ENCODE measurements at places on chromosomes 12 and 14.

GRCh38 chr12:102633981-102634605, 153.7 kb upstream of the IGF1 start:
- DNase-seq = no peak

- DNase-seq = no peak
These were observed 190.6 kb downstream of the SLC2A13 start for GRCh38 chr12:39915249-39915648.

GRCh38 chr12:67068761-67069450, 200.3 kb upstream of the CAND1 start:
- peak; percentile 76 for DNase-seq

- no peak for DNase-seq
These were observed 47.4 kb upstream of the GPR68 start for GRCh38 chr14:91291786-91292405.

DNA sequence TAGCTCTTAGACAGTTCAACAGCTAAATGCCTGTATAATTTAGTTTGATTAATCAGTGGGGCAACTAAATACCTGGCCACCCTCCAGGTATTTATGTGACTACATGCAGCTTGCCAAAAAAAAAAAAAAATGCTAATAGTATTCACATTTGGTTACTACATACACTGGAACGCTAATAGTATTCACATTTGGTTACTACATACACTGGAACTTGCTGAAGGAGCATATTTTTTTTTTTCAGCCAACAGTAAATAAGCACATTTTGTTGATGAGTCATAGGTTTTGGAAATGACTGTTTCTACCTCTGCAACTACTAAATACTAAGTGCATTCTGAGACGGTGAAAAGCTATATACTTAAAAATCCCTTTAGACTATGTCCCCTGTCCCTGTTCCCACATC, 1172.3 kb downstream of the LRFN5 start:
- no peak for DNase-seq

GRCh38 chr14:60210703-60211102, 38.3 kb upstream of the PPM1A start:
- DNase-seq = no peak

DNA sequence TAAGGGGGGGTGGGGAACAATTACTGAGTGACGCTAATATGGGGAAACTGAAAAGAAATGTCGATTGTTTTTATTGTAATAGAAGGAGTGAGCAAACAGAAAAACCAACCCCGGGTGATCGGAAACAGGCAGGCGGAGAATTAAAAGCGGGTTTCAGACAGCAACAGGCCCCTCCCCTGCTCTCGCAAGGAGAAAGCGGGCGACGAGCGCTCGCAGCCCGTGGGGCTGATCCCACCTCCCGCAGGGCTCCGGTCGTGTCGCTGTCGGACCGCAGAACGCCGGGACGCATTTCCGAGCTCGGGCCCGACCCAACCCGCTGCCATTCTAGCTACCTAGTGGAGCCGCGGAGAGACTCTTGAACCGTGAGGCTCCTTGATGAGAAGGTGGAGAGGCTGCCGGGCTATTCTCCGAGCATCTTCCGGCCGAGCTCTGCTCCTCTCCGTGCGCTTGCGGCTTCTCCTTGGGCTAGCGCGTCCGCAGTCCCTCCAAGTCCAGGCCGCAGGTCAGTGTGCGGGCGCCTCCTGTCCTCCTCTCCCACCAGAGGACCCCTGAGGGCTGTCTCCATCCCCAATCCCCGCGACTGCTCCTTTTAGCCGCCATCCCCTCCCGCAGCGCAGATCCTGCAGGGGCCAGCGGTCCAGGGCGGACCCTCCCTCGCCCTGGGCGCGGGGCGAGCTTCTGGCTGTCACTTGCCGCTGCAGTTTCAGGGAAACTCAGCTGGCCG, 4.1 kb upstream of the PAX9 start:
- peak; percentile 41 for DNase-seq

DNA sequence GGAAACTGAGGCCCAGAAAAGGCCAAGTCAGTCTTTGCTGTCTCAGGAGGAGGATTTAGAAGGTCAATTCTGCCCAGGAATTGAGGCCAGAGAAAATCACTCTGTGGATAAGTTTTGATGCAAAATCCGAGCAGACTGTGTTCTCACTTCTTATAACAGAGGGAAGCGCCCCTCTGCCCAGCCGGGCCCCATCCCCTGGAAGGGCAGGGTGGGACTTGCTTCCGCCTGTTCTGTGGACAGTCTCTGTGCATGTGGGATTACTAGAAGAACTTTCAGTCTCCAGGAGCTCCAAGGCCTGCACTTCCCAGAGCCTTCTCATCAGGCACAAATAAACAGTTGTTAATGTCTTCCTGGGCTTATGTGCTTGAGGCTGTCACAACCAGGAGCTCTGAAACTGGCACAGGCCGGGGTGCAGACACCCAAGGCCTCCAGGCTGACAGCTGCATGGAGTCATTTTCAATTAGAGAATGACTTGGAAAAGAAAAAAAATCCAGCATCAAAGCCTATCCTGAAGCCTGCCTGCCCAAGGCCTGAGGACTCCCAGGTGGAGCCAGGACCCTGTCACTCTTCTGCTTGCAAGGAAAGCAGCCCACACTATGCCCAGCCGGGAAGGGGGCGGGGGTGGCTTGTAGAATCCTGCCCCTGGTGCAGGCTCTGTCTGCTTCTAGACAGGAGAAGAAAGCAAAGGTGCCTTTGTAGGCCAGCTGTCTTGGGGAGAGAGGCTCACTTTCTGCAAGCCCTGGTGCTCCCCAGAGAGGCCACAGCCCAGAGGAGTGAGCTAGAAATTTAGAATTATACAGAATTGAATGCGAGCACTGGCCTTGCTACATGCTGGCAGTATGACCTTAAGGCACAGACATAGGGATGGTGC, 84.7 kb downstream of the NTF3 start:
- DNase-seq = no peak
